ENCODE measurements at places on chromosomes 13 and 19.

GRCh38 chr13:36818804-36819738, at the start of gene RFXAP:
Gene RFXAP (plus strand): TSS chr13:36819222. CDS start chr13:36819358, 136 bp downstream.
- DNase-seq = peak; percentile 68

DNA sequence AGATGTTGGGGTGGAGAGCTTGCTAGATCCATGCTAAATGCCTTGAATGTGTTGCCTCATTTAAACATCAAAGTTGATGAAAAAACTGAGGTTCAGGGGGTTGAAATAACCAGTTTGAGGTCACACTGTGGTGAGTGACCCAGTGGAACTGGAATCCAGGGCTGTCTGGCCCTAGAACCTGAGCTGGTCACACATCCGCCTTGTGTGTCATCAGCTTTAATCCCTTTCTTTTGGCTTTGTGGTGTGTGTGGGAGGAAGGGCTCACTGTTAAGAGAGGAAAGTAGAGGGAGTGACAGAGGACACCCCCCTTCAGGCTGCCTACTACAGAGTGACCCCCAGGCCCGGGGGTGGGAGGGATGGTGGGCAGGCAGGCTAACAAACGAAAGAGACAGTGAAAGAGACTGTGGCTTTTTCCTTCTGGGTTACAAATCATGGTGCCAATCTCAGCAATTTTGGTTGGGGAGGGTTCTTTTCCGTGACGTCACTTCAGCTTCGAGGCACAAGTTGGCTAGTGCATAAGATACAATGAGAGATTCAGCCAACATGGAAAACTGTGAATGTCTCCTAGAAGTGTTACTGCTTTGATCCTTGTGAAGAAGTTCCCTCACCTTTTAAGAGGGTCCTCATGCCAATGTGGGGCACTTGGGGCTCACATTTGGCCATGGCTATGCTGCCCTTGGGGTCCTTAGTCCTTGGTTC, 164.9 kb downstream of the DLEU7 start:
- peak; percentile 42 for DNase-seq

DNA sequence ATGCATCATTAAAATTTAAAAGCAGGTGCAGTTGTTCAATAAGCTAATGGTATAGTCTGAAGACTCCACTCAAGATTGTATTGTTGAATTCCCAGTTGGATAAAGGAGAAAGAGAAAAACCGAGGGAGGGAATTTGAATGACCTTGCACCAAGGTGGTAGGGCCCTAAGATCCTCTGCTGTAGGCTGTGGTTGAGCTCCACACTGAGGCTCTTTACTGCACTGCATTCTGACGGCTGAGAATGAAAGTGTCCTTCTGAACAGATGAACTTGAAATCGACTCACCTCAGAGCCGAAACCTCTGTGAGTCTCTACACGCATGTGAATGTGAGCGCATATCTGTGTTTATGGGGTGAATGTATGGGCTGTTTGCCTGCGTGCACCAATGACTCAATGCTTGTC, 388.9 kb upstream of the DACH1 start:
- no peak for DNase-seq

GRCh38 chr13:32098272-32098671, 66.7 kb downstream of the FRY start:
- DNase-seq = no peak

- DNase-seq = peak; percentile 9
These were observed at the start of gene PLIN5 for GRCh38 chr19:4534836-4535658. Gene PLIN5 (minus strand): TSS chr19:4535224. CDS start chr19:4534074, 1,150 bp downstream.

- DNase-seq = peak; percentile 51
These were observed 559 bp upstream of the LENG9 start for GRCh38 chr19:54464044-54464629.

All from fibroblast of skin of left quadriceps (primary cell).